ENCODE measurements at places on chromosomes 7 and 10. TPM values are rescaled to one million over a fixed set of nuclear protein-coding genes. Genes with fewer than 3 reads are reported as not detected.

DNA sequence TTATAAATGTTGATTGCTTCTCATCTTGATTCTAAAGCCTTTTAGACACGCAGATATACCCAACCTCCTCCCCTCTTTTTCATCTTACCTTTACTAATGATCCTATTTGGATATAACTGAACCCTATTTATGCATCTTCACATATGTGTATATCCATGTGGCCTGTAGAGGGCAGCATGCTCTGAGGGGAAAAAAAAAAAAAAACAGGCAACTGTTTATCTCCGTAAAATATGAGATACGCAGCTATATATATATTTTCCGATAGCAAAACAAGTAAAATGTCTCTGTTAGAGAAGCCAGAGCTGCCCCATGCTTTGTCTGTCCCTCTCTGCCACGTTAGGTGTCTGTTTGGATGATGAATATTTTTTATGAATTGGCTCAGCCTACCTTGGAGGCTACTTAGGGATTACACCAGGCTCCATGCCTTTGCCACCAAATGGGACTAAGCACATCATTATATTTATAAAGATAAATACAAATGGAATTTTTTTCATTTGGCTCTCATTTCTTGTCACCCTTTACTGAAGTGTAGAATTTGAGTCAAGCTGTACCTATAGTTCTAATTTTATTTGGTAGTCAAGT is 174.8 kb upstream of the FZD1 start:
- H3K36me3 ChIP-seq, result no peaks in the 10 kb centered on the region
- H3K27me3 ChIP-seq, result no peaks in the 10 kb centered on the region
- no peak overlapping the region for H3K27ac ChIP-seq
- H3K4me1 ChIP-seq, result peaks cover 15% of the 10 kb centered on the region
- H3K4me3 ChIP-seq, result peak overlapping the region; percentile 41
- DNase-seq, result no peak

GRCh38 chr7:1848911-1849311 is 178.8 kb downstream of the ELFN1 start:
- H3K4me3 ChIP-seq, result no peak overlapping the region
- no peaks in the 10 kb centered on the region for H3K27me3 ChIP-seq
- no peak overlapping the region for H3K27ac ChIP-seq
- H3K36me3 ChIP-seq, result no peaks in the 10 kb centered on the region
- H3K4me1 ChIP-seq, result no peaks in the 10 kb centered on the region
- peak; percentile 13 for DNase-seq

OR13A1 gene
- total RNA-seq, result not detected

RPS24 gene
- total RNA-seq, result 1,613 TPM

DNA sequence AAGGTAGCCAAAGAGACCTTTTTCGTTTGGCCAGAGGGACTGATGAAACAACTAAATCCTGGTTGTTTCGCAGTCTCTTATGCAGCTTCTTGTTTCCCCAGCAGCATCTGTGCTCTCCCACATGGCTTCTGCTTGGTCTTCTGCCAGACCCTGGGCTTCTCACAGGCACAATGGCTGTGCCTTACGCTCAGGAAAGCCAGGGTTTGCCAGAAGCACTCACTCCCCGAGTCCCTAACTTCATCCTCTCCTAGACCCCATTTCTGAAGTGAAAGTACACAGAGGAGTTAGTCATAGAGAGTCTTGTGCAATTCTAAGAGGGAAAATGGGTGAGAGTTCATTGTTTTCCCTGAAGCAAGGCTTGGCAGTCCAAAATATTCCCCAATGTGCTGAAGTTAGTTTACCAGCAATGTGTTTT is 121.7 kb downstream of the EVX1 start:
- no peak overlapping the region for H3K27ac ChIP-seq
- no peak overlapping the region for H3K4me3 ChIP-seq
- H3K36me3 ChIP-seq, result no peaks in the 10 kb centered on the region
- no peak for DNase-seq
- H3K4me1 ChIP-seq, result no peaks in the 10 kb centered on the region
- peaks cover 2% of the 10 kb centered on the region for H3K27me3 ChIP-seq

GRCh38 chr7:90212149-90212495 is 582 bp downstream of the STEAP2 start:
- peaks cover 39% of the 10 kb centered on the region for H3K27me3 ChIP-seq
- DNase-seq, result no peak
- peaks cover 2% of the 10 kb centered on the region for H3K4me1 ChIP-seq
- peak overlapping the region; percentile 34 for H3K4me3 ChIP-seq
- no peak overlapping the region for H3K27ac ChIP-seq

GRCh38 chr10:75430000-75430763 is 1.2 kb upstream of the LRMDA start:
- no peak for DNase-seq
- peaks cover 2% of the 10 kb centered on the region for H3K4me1 ChIP-seq
- no peak overlapping the region for H3K27ac ChIP-seq
- H3K4me3 ChIP-seq, result no peak overlapping the region

H2AZ2 gene
- total RNA-seq, result 359 TPM

DNA sequence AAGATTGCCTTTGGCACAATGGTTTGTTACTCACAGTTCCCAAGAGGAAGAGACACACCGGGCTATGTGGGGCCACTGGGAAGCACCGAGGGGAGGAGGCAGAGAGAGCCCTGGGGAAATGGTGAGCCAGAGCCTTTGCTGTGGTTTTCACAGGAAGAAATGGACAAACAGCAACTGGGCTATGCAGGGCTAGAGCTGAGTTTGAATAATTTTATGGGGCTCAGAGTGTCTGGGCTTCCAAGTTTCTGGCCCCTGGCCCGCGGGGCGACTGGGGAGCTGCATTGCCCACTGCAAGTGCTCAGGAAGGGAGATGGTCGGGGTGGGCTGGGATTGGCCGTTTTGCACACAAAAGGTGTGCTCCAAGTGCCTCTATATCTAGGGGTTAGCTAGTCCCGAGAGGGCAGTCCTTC is 92.6 kb downstream of the CHST15 start:
- no peak for DNase-seq
- H3K27ac ChIP-seq, result no peak overlapping the region
- no peaks in the 10 kb centered on the region for H3K36me3 ChIP-seq
- no peak overlapping the region for H3K4me3 ChIP-seq

ATRNL1 gene
- not detected for total RNA-seq

INTS1 gene
- 110 TPM for total RNA-seq

GRCh38 chr10:11612021-11613001 is 861 bp upstream of the USP6NL start:
- peaks cover 51% of the 10 kb centered on the region for H3K4me1 ChIP-seq
- no peaks in the 10 kb centered on the region for H3K27me3 ChIP-seq
- peak overlapping the region; percentile 84 for H3K4me3 ChIP-seq

UPK3BL1 gene
- 44.5 TPM for total RNA-seq

DNA sequence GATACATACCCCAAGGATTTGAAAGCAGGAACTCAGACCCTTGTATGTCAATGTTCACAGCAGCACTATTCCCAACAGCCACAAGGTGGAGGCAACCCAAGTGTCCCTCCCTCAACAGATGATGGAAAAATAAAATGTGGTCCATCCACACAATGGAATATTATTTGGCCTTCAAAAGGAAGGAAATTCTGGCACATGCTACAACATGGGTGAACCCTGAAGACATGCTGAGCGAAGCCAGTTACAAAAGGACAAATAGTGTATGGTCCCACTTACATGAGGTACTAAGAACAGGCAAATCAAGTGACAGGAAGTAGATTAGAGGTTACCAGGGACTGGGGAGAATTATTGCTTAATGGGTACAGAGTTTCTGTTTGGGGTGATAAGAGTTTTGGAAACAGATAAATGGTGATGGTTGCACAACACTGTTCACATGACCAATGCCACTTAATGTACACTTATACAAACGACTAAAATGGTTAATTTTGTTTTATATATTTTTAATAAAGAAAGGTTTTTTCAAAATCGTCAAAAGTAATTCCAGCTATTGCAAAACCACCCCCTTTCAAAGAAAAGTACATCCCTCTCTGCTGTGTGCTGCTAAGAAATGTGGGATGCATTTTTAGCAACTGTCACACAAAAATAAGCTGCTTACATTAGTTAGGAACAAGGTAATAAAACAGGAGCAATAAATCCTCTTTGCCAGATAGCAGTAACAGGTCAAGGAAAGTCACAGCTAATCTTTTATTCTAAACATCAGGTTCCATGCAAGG is 85.7 kb downstream of the GRB10 start:
- peaks cover 5% of the 10 kb centered on the region for H3K27me3 ChIP-seq
- no peak overlapping the region for H3K27ac ChIP-seq
- no peak for DNase-seq
- no peak overlapping the region for H3K4me3 ChIP-seq
- H3K36me3 ChIP-seq, result no peaks in the 10 kb centered on the region
- H3K4me1 ChIP-seq, result peaks cover 9% of the 10 kb centered on the region

DNA sequence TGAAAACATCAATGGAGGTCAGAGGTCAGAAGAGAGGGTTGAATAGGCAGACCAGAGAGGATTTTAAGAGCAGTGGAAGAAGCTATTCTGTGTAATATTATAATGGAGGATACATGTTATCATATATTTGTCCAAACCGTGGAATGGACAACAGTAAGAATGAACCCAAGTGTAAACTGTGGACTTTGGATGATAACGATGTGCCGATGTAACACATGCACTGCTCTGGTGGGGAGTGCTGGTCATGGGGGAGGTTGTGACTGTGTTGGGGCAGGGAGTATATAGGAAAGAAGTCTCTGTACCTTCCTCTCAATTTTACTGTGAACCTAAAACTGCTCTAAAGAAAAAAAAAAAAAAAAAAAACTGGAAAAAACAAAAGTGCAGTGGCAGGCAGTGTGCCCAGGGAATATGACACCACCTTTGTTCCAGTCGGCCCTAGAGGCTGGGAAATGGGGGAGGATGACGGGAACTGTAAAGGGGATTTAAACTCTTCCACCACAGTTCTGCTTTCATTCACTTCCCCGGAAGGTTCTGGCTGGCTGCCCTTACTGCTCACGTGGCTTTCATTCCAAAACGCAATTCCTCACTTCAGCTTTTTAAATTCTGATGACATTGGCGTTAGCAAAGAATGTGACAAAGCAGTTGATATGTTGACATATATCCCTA is 113.7 kb upstream of the ANKRD1 start:
- no peak for DNase-seq
- H3K4me1 ChIP-seq, result peaks cover 17% of the 10 kb centered on the region
- H3K27ac ChIP-seq, result peak overlapping the region; percentile 96
- H3K36me3 ChIP-seq, result peaks cover 4% of the 10 kb centered on the region

GRCh38 chr7:140174217-140174616 is 2.6 kb downstream of the KDM7A start:
- no peak overlapping the region for H3K27ac ChIP-seq
- H3K27me3 ChIP-seq, result peaks cover 14% of the 10 kb centered on the region
- no peak for DNase-seq
- peaks cover 19% of the 10 kb centered on the region for H3K4me1 ChIP-seq

GRCh38 chr10:132279873-132280645 is 27.7 kb downstream of the STK32C start:
- no peaks in the 10 kb centered on the region for H3K27me3 ChIP-seq
- no peaks in the 10 kb centered on the region for H3K36me3 ChIP-seq
- H3K4me1 ChIP-seq, result peaks cover 5% of the 10 kb centered on the region
- H3K27ac ChIP-seq, result no peak overlapping the region
- H3K4me3 ChIP-seq, result no peak overlapping the region

GRCh38 chr10:91616137-91616536 is 16.7 kb downstream of the PPP1R3C start:
- H3K27me3 ChIP-seq, result peaks cover 11% of the 10 kb centered on the region
- H3K4me1 ChIP-seq, result no peaks in the 10 kb centered on the region
- no peak overlapping the region for H3K4me3 ChIP-seq
- H3K27ac ChIP-seq, result no peak overlapping the region
- no peaks in the 10 kb centered on the region for H3K36me3 ChIP-seq

- H3K27me3 ChIP-seq, result peaks cover 25% of the 10 kb centered on the region
- no peak overlapping the region for H3K4me3 ChIP-seq
- H3K4me1 ChIP-seq, result peaks cover 4% of the 10 kb centered on the region
- no peak overlapping the region for H3K27ac ChIP-seq
- no peaks in the 10 kb centered on the region for H3K36me3 ChIP-seq
Measured at GRCh38 chr10:62451611-62451975, 77.4 kb downstream of the ZNF365 start.

GALNT17 gene
- total RNA-seq, result not detected

MTERF1 gene
- total RNA-seq, result 24.4 TPM

DNA sequence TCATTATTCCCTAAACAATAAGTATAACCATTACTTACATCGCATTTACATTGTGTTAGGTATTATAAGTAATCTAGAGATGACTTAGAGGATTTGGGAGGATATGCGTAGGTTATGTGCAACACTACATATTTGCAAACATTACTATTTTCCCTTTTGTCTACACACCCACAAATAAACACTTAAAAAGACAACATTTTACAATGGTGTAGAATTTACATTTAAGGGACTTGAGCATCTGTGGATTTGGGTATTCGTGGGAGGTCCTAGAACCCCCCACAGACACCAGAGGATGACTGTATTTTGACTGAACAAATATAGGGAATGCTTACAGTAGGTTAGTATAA is 220.2 kb upstream of the MYO3A start:
- no peaks in the 10 kb centered on the region for H3K4me1 ChIP-seq
- no peak overlapping the region for H3K27ac ChIP-seq
- no peak for DNase-seq
- H3K36me3 ChIP-seq, result no peaks in the 10 kb centered on the region

GBX1 gene
- not detected for total RNA-seq

ACTL6B gene
- not detected for total RNA-seq

GRCh38 chr10:123858077-123858681 is 33.4 kb downstream of the CPXM2 start:
- no peaks in the 10 kb centered on the region for H3K4me1 ChIP-seq
- no peaks in the 10 kb centered on the region for H3K36me3 ChIP-seq
- DNase-seq, result no peak
- H3K4me3 ChIP-seq, result no peak overlapping the region
- H3K27ac ChIP-seq, result no peak overlapping the region

- H3K27me3 ChIP-seq, result peaks cover 32% of the 10 kb centered on the region
- no peaks in the 10 kb centered on the region for H3K36me3 ChIP-seq
- no peak overlapping the region for H3K4me3 ChIP-seq
- H3K4me1 ChIP-seq, result no peaks in the 10 kb centered on the region
- DNase-seq, result no peak
Measured at GRCh38 chr10:123117644-123118417, 17.9 kb upstream of the HMX3 start.

GRCh38 chr10:124665091-124665490 is 79.1 kb downstream of the FAM53B start:
- no peaks in the 10 kb centered on the region for H3K27me3 ChIP-seq
- H3K36me3 ChIP-seq, result peaks cover 3% of the 10 kb centered on the region
- no peak overlapping the region for H3K27ac ChIP-seq
- H3K4me3 ChIP-seq, result no peak overlapping the region
- peaks cover under 1% of the 10 kb centered on the region for H3K4me1 ChIP-seq
- no peak for DNase-seq

- H3K27me3 ChIP-seq, result peaks cover 15% of the 10 kb centered on the region
- peaks cover 15% of the 10 kb centered on the region for H3K4me1 ChIP-seq
- H3K27ac ChIP-seq, result no peak overlapping the region
- no peak for DNase-seq
- H3K4me3 ChIP-seq, result no peak overlapping the region
Measured at GRCh38 chr10:3427347-3427746, 254.8 kb upstream of the PITRM1 start.

AASS gene
- total RNA-seq, result 2.2 TPM

CDHR3 gene
- total RNA-seq, result 5.1 TPM

- no peaks in the 10 kb centered on the region for H3K27me3 ChIP-seq
- H3K4me3 ChIP-seq, result no peak overlapping the region
- peaks cover 3% of the 10 kb centered on the region for H3K36me3 ChIP-seq
- H3K4me1 ChIP-seq, result peaks cover 2% of the 10 kb centered on the region
Measured at GRCh38 chr7:946256-946996, 8.1 kb downstream of the ADAP1 start.
